ENCODE measurements at places on chromosomes 5 and 9. TPM values are rescaled to one million over a fixed set of nuclear protein-coding genes. Genes with fewer than 3 reads are reported as not detected.
A peak's percentile ranks its signal among the peaks of the same experiment; 100 is the strongest.

FAM81B gene
- not detected for total RNA-seq

OBP2B gene
- not detected for total RNA-seq

- DNase-seq = no peak
Measured at GRCh38 chr5:153813901-153814300, 224.8 kb downstream of the FAM114A2 start.

DNA sequence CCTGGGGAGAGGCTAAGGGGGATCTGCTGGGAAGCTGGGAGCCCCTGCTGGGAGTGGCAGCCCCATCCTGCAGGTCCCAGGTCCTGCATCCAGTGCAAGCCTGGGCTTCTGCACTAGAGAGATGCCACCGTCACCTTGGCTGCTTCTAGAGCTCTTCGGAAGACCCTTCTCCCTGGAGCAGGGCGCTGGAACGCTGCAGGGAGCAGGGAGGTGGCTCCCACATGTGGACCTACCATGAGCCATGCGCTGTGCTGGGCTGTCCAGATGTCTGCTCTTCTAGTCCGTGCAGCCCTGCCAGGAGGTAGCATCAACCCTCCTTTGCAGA, 90.9 kb upstream of the PHYKPL start:
- no peak for DNase-seq

DNA sequence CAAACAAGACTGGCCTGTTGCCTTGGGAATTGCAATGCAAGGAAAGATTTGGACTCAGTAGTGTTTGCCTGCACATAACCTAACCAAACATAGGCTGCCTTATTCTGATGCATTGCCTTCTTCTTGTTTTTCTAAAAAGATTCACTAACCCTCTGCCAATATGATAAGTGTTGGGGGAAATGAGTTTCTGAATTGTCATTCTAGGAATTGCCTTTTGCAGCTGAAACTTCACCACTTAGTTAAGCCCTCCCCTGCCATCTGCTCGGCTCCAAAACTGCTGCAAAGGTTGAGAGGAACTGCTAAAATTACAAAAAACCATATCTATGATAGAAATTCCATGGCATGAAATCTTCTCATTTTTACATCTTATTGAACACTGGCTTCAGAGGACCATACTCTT, 41.6 kb upstream of the SPATA31D4 start:
- no peak for DNase-seq

- DNase-seq = no peak
Measured at GRCh38 chr5:2840372-2840915, 89.0 kb upstream of the IRX2 start.

DNA sequence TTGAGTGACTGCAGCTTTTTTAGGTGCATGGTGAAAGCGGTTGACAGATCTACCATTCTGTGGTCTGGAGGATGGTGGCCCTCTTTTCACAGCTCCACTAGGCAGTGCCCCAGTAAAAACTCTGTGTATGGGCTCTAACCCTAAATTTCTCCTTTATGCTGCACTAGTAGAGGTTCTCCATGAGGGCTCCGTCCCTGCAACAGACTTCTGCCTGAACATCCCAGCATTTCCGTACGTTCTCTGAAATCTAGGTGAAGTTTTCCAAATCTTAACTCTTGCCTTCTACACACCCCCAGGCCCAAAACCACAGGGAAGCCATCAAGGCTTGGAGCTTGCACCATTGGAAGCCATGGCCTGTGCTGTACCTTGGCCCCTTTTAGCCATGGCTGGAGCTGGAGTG, 1898.1 kb upstream of the NUDT12 start:
- no peak for DNase-seq

DNA sequence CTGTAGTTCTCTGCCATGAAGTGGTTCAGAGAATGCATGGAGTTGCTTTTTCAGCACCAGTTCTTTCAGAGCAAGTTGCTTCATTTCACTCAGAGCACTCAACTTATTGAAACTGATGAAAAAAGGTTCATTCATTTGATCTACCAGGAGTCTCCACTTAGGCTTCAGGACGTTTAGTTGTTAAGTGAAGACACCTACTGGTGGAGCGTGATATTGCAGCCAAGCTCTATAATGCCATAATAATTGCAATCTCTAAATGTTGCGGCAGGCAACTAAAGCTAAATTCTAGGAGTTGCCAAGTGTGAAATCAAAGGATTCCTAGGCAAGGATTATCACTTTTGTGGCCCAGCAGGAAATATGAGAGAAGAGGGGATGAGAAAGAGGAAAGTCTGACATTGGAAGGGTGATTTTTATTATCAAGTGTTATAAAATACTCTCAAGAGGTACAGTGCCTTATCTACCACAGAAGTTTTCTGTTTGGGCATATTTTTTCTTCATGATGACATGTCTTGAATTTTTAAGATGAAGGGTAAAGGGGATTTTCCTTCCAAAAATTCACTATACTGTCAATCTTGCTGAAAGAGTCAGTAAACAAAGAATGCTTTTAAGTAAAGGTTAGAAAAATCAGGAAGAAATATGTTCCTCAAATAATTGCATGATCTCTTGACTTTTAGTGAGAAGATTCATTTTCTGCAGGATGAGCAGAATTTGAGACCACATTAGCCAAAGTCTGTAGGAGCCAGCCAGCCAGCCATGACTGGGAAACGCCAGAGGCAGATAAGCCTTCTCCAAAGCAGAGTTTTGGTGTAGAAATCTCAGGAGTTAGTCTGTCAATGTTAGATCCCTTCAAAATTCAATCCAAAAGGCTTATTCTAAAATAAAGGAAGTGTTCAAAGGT, 83.4 kb downstream of the SH3PXD2B start:
- DNase-seq = peak; percentile 34

GRCh38 chr5:128303593-128303992, 220.0 kb downstream of the SLC12A2 start:
- DNase-seq = no peak

- DNase-seq = peak; percentile 48
Measured at GRCh38 chr9:137000177-137000930, 4.0 kb upstream of the CLIC3 start.

- no peak for DNase-seq
Measured at GRCh38 chr5:149056616-149057165, 6.2 kb downstream of the SH3TC2 start.

DNA sequence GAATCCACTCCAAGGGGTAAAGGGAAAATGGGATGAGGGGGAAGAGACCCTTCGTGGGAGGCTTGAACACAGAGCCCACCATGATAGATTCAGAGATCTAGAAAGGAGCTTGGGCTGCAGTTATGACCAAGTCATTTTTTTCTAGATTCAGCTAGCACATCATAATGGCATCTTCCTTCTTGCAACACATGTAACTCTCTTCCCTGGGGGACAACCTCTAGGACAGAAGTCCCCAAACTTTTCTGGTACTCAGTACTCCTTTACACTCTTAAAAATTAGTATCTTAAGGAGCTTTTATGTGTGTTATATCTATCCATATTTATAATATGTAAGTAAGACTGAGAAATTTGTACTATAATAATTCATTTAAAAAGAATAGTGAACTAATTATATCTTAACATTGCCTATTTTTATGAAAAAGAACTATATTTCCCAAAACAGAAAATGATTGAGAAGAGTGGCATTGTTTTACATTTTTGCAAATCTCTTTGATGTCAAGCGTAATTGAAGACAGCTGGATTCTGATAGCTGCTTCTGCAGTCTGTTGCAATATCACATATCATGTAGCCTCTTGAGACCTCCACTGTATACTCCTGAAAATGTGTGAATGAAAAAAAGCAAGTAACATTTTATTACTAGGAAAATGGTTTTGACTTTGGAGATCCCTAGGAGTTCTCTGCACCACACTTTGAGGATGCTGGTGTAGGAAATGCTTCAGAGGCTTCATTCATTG, 875 bp downstream of the ACO1 start:
- DNase-seq = no peak
